ENCODE measurements at places on chromosomes 3 and 15.

- no peak for DNase-seq
These were observed 167.1 kb downstream of the NEK11 start for GRCh38 chr3:131193641-131194238.

DNA sequence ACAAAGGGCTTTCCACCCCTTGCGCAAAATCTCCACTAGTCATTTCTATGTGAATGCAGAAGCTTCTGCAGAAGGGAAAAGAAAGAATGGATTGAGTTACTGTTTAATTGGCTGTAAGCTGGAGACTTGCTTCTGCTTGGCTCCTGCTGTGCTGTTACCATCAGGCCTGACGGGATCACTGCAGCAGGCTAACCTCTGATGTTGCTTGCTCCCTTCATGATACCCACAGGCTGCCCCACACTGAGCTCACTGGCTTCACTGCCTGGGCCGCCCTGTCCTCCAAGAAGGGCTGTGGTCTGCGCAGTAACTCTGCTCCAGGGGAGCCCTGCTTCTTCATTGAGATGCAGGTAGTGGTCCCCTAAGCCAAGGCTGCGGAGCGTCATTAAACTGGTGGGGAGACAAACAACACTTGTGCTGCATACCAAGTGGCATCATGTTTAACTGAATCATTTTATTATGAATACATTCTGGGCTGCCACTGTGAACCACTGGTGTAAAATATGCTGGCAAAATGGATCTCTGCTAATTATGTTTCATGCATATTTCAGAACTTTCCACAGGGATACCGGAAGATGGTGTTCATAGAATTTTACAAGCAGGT is 78.6 kb downstream of the WDR49 start:
- DNase-seq = peak; percentile 7

- DNase-seq = no peak
These were observed 192.9 kb downstream of the NEK10 start for GRCh38 chr3:27176256-27176655.

DNA sequence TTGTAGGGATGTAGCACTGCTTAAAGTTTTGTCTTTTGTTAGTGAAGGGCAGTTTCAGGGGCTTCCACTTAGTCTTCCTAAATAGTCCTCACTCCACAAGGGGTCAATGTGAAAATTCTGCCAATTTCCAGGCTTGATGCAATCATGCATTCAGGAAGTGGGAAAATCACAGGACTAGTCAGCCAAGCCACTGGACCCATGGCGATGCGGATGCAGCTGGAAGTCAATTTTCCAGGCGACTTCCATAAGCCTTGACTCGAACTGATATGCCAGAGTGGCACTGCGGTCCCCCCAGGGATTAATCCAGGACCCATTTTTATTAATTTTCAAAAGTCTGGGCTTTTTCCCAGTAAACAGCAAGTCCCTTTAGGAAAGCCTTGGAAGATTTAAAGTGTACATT is 26.1 kb downstream of the GBE1 start:
- no peak for DNase-seq

GRCh38 chr3:170436697-170437096 is 18.0 kb downstream of the CLDN11 start:
- no peak for DNase-seq

DNA sequence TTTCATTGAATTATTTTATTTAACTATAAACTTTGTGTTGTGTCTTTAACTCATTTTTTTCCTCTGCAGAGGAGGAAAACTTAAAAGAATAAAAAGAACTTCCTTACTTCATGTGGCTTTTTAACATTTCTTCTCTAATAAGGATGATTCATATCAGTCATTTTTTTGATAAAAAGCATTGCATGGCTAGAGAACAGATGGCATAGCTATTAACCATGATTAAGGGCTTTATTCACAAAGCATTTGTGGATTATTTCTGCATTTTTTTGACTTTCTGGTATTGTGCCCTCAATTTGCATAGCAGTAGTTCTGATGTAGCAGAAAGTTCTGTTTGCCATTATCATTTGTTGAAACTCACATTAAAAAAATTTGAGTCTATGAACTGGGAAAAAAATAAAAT is 540.8 kb downstream of the SI start:
- no peak for DNase-seq

GRCh38 chr3:120841264-120841663 is 66.7 kb upstream of the STXBP5L start:
- DNase-seq = no peak

DNA sequence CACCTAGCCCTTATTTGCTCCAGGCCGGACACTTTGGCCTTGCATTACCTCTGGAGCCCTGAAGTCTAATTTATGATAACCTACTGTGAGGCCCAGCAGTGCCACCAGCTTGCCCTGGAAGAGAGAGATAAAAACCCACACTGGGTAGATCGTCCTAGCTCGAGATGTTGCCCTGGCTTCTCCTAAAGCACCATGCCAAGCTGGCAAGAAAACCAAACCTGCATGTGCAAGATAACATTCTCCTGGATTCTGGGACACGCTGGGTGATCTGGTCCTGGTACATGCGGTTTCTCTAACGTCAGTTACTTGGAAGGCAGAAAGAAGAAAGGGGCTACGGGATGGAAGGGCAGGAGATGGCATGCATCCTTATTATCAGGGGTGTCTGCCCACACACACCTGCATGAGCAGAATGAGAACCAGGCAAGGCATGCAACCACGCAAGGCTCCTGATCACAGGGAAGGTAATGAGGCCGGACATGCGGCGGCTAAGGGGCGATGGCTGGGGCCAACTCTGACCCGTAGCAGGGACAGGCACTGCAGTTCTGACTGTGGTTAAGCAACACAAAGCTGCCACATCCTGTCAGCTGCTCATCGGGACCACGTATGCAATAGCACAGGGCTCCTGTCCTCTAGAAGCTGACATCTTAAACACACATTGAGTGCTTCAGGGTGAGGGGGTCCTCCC is 73.0 kb downstream of the OXNAD1 start:
- DNase-seq = no peak

- DNase-seq = no peak
These were observed 26.5 kb downstream of the GXYLT2 start for GRCh38 chr3:72914383-72914782.

- DNase-seq = no peak
These were observed 81.4 kb upstream of the CFAP20DC start for GRCh38 chr3:59131016-59131766.

DNA sequence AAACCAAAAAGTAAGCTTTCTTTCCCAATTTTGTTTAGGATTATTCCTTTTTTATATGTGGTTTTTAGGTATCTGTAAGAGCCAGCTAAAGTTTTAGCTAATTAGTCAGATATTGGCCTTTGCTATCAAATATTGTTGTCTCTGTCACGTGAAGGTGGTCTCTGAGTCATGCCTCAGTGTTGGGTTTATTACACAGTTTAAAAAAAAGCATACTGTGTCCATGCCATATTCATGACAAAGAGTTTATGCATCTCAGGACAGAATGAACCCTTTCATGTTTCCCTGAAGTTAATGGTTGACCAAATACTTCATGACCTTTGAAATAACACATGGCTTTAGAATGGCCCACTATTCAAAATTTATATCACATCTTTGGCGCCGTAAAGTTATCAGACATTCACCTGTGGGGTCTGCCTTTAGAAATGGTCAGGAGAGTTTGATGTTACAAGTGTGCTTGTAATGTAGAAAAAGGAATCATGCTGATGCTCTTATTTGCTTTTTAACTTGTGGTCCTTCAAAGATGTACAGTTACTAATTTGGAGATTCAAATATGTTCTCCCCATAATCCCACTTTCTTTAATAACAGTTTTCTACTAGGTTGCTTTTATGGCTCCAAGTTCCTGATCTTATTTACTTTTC is 101.5 kb downstream of the MYRIP start:
- no peak for DNase-seq

DNA sequence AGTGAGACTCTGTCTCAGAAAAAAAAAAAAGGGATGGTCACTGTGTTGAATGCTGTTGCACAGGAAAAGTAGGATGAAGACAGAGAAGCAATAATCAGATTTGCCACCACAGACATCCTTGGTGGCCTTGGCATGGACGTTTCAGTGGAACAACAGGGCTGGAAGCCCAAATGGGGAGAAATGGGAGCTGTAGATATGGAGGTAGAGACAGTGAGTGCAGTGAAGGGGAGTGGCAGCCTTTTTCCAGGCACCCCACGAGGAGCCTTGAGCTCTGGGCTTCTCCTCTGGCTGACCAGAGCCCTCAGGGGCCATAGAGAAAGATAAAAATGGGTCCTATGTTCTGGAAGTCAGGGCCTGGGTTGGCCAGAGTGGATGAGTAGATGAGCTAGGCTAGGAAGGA is 12.3 kb upstream of the DOCK3 start:
- DNase-seq = no peak

DNA sequence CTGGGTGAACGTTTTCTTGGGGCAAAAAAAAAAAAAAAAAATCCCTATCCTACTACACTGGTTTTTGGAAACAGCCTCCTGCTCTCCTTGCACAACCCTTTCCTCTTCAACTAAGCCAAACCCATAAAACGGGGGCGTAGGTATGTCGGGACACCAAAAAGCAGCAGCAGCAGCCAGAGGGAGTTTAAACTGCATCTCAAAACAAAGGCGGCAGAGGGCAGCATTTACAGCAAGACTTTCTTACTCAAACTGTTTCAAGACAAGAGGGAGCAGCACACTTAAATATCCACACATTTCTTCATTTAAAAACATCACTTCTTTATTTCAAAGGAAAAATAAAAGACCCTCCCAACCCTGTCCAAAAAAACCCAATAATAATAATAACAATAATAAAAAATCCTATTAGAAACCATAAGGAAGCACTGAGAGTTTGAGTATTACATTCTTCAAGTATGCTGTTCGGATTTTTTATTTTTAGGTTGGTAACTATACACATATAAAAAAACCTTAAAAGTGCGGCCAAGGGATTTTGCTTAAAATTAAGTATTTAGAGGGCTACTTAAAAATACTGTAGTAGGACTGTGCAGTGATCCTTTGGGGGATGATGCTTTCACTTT is 43.9 kb upstream of the PLXND1 start:
- peak; percentile 78 for DNase-seq

DNA sequence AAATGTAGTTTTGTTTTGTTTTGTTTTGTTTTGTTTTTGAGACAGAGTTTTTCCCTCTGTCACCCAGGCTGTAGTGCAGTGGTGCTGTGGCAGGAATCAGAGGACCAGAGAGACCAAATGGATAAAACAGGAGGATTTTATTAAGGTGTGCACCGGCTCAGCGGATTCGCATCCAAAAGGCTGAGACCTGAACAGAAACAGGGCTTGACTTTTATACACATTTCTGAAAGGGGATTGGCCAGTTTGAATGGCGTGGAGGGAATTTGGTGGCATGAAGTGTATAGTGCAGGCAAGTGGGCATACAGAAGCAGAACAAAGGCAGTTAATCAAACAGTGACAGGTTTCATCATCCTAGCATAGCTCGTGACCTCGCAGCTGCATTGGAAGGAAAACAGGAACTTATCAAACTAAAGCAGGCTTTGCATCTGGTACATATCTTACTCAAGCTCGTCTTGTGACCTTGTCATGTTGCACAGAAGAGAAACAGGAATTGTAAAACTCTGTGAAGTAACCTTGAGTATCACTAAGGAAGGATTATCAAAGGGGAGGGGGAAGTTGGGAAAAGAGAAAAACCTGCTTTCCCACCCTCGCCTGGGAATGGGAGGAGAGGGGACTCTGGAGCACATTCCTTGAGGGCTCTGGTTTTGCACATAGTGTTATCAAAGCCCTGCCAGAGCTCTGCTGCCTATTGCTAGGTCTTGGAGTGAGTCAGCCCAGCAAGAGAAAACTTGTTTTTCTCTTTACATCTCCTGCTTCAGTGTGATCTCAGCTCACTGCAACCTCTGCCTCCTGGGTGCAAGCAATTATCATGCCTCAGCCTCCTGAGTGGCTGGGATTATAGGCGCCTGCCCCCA is 38.5 kb downstream of the C3orf62 start:
- DNase-seq = peak; percentile 26

DNA sequence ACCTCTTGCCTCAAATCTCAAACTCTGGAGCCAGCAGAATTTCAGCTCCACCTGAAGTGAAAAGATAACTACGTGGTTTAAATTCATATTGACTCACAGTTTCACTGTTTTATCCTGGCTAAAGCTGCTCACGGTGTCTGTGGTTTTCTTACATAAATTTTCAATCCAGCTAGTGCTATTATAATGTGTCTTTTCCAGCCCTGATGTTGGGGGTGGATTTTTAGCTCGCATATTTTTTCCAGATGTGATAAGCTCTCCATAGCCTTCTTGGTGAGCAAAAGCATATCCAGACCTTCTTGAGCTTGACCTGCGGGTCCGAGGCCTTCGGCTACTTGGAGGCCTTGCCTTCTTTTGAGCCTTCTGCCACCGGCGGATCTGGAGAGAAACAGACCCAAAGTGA is 239.3 kb downstream of the DTWD1 start:
- DNase-seq = no peak

DNA sequence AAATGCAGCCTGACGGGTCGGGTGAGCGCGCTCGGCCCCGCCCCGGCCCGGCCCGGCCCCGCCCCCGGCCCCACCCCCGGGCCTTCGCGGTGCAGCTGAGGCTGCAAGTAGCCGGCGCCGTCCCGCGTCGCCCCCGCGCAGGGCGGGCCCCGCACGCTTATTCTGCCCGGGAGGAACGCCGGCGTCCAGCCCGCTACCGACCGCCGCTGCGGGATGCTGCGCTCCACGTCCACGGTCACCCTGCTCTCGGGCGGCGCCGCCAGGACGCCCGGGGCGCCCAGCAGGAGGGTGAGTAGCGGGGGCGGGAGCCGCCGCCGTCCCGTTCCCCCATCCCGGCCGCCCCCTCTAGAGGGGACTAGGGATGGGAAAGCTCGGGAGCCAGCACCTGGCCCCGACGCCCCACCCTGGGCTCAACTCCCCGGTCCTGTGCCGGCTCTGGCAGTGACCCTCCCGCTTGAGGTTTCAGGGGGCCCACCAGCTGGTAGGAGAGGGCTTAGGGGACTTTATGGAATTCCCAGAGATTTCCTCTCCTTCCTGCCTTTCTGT is at the start of gene MYZAP:
Gene MYZAP (plus strand): TSS at position 83 of the 546 bp plus-strand sequence. CDS start 131 bp downstream, at position 214.
- DNase-seq = no peak

- DNase-seq = no peak
These were observed 27.9 kb downstream of the KIF7 start for GRCh38 chr15:89627256-89627970.

DNA sequence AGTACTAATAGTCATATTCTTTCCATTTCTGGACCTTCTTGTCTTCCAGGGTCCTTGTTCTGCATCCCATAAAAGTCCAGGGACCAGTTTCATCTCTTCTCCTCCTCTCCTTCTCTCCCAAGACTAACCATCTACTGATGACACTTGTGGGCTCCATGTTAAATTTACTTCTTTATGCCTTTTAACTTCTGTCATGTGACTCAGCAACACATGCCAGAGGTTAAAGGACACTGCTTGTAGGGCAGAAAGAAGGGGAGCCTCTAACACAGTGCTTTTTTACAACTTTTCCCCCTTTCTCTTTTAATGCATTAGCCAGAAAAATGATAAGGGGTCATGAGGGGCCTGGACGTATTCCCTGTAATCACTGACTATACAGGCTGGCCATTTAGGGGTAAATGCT is 10.0 kb downstream of the SH3GL3 start:
- DNase-seq = no peak
